ENCODE measurements at places on chromosomes 7 and 10.

GRCh38 chr7:561631-562373, 42.2 kb upstream of the PDGFA start:
- peak; percentile 36 for DNase-seq

GRCh38 chr7:93944673-93945072, 23.1 kb downstream of the GNG11 start:
- no peak for DNase-seq

GRCh38 chr7:33996899-33997298, 91.6 kb downstream of the BMPER start:
- peak; percentile 7 for DNase-seq

DNA sequence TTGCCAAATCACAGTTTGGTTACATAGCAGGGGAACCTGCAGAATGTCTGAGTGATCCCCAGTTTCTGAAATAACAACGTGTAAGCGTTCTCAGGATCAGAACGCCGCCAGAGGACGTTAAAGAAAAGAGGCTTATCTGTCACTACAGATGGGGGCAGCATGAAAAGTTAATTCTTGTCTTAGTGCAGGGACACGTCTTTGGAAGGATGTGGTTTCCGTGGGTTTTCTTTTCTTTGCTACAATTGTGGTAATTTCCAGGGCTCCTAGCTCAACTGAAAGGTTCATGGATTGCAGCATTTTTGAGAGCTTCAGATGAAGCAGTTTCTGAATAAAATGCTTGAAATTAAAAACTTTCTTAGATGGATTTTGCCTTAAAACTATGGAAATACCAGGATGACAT, 106.6 kb downstream of the PRKCQ start:
- DNase-seq, result peak; percentile 83

DNA sequence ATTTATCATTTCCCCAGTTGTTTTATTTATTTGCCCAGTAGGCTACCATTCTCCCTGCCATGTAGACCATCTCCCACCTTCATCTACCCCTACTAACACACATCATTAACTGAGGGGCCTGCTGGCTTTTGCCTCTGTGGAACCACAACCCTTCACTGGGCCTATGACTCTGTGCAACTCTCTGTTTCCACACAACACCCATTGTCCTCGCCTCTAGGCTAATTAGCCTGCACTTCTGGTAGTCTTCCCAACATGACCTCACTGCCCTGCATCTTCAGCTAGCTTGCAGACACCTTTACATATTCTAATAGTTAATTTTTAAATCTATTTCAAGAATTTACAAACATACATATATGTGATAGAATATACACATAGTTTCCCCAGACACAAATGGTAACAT, 7.5 kb downstream of the ANKIB1 start:
- no peak for DNase-seq

DNA sequence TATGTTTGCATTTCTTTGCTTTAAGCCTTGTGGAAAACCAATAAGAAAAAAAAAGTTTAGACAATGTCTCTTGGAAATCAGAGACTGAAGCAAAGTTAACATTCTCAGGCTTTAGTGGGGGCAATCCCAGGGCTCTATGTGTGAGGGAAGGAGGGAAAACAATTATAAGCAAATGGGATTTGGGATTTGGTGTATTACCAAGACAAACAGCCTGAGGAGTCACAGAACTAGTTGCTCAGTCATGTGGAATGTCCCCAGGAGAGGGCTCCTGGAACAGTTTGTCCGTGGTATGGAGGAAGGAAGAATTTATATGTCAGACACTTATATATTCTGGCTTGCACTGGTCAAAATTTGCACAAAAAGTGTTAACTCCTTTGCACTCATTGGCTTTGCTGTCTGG, 562.9 kb upstream of the TPK1 start:
- DNase-seq, result no peak

GRCh38 chr7:98930921-98931320, 52.6 kb downstream of the TRRAP start:
- DNase-seq, result no peak

DNA sequence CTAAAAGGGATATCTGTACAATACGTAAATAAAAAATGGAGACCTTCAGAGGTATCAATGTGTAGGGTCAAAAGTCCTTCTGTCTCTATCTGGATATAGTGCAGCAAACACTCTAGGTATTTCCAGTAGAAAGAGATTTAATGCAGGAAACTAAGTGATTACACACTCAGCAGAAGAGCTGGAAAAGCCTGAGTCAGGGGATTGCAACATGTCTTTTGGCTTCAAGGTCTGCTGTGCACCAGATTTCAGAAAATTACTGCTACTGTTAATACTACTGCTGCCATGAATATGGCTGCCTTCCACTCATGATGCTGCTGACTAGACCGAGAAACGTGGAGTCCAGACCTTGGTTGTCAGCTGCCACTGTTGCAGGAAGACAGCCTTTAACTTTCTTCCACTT, 94.9 kb upstream of the DLX6 start:
- no peak for DNase-seq

GRCh38 chr7:140533394-140533872, 54.1 kb upstream of the MKRN1 start:
- DNase-seq, result no peak

GRCh38 chr7:150924369-150924781, 53.7 kb downstream of the KCNH2 start:
- DNase-seq, result no peak

DNA sequence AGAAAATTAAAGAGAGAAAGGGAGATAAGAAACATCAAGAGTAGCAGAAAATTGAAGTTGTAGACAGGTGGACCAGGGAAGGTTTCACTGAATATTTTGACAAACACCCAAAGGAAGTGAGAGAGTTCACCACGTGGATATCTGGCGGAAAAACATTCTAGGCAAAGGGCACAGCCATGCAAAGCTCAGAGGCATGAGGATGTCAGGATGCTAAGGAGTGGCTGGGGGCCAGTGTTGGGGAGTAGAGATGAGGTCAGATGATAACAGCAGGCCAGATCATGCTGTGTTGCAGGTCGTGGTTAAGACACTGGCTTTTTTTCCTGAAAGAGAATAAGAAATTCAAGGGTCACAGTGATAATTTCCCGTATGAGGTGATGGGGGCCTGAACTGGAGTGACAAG, 181.9 kb downstream of the DGKI start:
- no peak for DNase-seq

GRCh38 chr10:7696545-7696944, 6.6 kb upstream of the ITIH2 start:
- DNase-seq, result no peak

DNA sequence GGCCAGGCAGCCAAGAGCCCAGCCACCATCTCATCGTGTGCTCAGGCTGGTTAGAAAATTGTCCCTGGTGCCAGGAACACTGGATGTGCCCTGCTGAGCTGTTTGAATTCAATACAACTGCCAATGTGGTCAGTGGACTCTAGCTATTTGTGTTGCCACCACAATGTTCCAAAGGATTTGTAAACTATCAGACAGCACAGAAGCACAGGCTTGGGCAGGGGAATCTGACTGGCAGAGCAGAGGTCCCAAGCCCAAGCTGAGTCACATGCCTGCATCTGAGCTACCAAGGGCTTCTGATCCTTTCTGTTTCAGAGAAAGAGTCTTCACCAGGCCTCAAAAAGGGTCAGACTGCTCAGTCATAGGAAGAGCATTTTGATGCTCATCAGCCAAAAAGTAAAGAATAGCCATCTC, 232.1 kb upstream of the SEMA3C start:
- no peak for DNase-seq

- no peak for DNase-seq
These were observed 10.2 kb upstream of the CADPS2 start for GRCh38 chr7:122896509-122896908.

DNA sequence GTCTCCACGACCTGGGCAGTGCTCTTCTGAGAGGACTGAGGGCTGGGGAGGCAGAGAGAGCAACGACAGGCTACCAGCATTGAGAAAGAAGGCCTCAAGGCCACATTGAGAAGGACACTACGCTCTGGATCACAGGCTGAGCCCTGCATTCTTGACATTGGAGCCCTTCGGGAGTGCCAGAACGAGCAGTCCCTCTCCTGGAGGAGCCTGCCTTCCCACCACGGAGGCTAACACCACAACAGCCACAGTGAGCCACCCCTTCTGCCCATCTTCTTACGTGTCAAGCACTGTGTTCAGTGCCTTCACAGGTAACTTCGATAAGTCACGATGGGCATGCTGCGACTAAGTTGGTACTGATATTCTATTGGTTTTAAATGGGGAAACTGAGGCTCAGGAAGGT, 267.8 kb downstream of the RPS24 start:
- DNase-seq, result no peak

- DNase-seq, result no peak
These were observed 198.7 kb downstream of the SKIDA1 start for GRCh38 chr10:21326594-21327288.

DNA sequence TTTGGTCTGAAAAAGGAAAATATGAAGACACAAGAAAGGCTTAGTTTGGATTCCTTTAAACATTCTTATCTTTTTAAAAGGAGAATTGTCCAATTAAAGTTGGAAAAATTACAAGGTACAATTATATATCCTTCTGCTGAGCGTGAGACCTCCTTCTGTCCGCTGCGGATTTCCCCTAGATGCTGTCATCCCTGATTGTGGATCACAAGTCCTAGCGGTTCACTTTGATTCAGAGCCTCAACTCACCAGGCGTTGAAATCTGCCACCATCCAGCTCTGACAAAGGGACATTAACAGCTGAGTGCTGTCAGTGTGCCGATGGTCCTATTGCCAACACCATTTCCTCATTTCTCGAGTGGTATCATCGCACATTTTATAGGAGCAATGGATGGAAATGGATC, 73.1 kb upstream of the PTER start:
- no peak for DNase-seq

- DNase-seq, result no peak
These were observed 31.4 kb downstream of the CASP7 start for GRCh38 chr10:113711142-113711541.

GRCh38 chr7:98559958-98560357, 57.1 kb upstream of the NPTX2 start:
- peak; percentile 17 for DNase-seq

- DNase-seq, result no peak
These were observed 109.3 kb upstream of the NANOS1 start for GRCh38 chr10:118920206-118920605.

DNA sequence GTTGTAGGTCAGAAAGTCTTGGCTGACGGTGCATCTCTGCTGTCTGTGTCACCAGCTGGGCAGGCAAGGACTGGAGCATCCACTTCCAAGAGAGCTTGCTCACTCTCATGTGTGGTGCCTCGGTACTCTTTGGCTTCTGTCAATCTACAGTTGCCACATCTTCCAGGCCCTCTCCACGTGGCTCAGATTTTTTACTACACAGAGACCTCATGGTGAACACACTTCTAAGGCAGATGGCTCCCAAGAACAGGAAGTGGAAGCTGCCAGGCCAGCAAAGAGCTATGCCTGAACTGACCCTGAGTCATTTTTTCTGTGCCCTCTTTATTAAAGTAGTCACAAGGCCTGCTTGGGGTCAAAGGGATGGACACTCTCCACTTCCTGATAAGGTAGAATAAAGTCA, 351.5 kb upstream of the AUTS2 start:
- DNase-seq, result no peak

DNA sequence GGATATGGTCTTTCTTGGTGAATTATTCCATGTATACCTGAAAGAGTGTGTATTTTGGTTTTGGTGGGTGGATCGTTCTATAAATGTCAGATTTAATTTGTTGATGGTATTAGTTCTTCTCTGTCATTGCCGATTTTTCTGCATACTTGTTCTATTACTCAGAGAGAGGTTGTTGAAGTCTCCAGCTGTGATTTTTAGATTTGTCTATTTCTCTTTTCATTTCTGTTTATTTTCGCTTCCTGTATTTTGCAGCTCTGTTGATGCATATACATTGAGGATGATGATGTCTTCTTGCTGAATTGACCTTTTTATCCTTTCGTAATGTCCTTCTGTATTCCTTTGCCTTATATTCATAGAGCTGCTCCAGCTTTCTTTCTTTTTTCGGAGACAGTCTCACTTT, 12.1 kb upstream of the BHLHA15 start:
- no peak for DNase-seq

- DNase-seq, result no peak
These were observed 171.5 kb downstream of the AKR1D1 start for GRCh38 chr7:138247568-138248333.

- DNase-seq, result no peak
These were observed 47.5 kb downstream of the JAKMIP3 start for GRCh38 chr10:132113206-132113605.

DNA sequence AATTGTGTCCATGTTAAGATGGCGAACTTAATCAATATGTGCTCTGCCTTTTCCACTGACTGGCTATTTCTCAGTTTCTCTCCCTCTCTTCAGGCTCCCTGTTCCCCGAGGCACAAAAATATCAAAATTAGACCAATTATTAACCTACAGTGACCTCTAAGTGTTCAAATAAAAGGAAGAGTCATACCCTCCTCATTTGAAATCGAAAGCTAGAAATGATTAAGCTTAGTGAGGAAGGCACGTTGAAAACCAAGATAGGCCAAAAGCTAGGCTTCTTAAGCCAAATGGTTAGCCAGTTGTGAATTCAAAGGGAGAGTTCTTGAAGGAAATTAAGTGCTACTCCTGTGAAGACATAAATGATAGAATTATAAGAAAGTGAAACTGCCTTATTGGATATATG, 81.1 kb upstream of the MBL2 start:
- no peak for DNase-seq

DNA sequence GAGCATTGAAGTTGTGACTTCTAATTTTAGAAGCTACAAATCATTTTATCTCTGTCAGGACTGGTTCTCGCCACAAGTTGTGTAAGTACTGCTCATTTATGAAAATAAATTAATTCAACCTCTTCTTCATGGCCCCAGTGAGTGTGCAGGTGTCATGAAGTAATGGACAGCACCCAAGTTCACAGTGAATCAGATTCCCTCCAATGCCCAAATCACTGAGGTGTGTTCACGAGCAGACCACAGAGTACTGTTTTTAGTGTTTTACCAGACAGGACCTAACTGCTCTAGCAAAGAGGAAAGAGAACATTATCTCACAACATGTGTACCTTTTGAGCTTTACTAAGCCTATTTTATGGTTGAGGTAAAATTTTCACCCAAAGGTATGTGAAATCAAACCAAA, 980.0 kb downstream of the CNTNAP2 start:
- no peak for DNase-seq

GRCh38 chr7:158353606-158354570, 233.7 kb downstream of the PTPRN2 start:
- peak; percentile 36 for DNase-seq

DNA sequence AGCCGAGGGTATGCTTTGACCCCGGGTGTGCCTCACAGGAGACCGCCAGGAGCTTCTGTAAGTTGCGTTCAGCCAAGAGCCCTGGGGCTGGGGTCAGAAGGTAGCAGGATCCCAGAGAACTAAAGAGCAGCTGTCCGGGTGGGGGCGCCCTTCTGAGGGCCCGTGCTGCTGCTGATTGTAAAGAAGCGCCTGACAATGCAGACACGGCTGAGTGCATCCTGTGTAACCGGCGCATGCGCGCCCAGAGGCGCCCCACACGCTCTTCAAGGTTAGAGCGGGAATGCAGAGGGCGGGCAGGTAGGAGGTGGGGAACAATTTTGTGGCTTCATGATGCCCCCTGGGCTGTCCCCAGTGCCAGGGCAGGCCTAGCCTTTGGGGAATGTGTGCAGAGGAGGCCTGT, 210.2 kb upstream of the CTBP2 start:
- no peak for DNase-seq

All from DND-41 (cell line).